Erythroblast (primary cell): ENCODE measurements at places on chromosomes 3 and 15.

- peak; percentile 5 for DNase-seq
Observed at GRCh38 chr3:81544385-81544784, 217.1 kb downstream of the GBE1 start.

DNA sequence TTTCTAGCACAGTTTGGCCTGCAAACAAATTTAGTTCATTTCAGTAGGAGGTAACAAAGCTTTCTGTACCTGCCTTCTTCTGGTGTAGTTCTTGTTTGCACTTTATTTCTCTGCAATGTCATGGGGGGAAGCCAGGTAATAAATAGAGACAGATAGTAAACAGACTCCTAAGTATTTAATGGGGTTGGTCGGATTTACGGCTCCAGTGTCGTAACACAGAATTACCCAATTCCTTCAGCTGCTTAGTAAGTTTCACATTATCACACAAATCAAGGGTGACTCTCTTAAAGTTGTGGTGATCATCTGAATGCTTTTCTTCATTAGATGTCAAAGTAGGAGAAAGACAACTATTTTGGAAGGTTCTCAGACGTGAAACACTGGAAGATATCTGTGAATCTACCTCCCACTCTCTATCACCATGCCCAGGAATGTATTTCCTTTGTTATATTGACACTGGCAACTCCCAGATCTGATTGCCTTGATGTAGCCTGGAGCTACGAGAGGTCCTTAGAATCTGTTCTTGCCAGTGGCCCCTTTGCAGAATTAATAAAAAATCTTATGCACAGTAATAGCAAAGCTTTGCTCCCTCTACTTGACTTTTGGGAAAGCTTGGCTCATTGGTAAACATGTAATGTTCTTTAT lies 25.0 kb upstream of the TMC3 start:
- no peak for DNase-seq

DNA sequence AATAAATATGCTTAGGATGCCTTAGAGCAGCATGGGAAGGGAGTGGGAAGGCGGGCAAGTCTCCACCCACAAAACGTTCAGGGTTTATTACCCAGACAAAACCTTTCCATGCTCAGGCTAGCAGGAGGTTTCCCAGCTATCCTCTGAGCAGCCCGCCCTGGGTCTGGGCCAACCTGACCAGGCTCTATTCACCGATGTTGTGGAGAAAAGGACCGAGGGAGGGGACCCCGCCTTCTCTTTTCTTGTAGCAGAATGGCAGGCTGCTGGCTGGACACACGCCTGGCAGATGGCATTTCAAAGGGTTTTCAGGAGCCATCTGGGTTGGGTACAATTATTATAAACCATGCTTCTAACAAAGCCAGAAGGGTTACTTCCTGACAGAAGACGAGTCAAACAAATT lies 540.9 kb downstream of the MAGI1 start:
- no peak for DNase-seq

DNA sequence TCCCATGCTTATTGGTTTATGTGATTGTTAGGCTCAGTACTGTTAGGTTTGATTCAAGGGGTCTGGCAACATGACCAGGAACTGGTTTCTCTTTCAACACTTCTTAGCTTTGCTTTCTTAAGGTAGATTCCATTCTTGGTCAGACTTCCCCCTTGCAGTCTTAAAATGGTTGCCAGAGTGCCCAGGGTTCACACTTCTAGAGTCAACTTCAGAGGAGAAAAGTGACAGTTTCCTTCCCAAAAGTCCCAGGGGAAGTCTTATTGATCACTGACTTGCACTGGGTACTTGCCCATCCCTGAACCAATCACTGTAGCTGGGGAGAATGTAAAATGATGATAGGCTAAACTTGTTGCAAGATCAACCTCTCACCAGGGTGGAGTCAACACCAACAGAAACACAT lies 14.1 kb downstream of the MGLL start:
- no peak for DNase-seq

DNA sequence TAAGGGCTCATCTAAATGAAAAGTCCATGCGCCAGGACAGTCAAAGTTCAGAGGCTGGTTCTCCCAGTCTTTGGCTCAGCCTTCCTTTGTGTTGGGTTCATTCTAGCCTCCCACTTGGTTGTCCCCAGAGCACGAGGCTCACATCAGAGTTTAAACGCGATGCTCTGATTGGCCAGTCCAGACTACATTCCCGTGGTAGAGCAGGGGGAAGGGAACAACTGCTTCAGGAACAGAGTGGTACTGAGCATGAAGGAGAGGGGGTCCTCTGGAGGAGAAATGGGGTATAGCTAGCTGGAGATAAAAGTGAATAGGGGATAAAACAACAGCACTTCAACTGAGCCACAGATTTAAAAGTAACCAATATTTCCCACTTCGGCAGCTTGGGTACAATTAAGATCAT lies 32.2 kb downstream of the ANAPC13 start:
- DNase-seq = no peak

DNA sequence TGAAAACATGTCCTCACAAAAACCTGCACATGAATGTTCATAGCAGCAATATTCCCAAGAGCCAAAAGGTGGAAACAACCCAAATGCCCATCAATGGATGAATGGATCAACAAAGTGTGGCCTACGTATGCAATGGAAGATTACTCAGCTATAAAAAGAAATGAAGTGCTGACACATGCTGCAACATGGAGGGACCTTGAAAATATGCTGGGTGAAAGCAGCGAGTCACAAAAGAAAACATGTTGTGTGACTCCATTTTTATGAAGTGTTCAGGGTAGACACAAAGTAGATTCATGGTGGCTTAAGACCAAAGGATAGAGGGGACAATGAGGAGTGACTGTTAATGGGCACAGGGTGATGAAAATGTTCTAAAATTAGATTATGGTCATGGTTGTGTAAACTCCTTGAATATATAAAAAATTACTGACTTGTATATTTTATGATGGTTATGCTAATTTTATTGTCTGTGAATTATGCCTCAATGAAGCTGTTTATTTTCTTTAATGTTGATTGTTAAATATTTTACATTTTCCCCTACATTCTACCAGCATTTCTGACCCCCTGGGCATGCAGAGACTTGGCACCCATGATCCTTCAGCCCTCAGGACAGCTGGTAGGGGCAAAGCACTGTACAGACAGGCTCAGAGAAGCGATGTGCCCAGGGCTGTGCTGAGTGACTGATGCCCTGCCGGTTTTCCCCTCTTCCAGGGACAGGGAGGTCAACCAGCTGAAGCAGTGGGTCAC lies 37.8 kb downstream of the CFAP100 start:
- DNase-seq = no peak

GRCh38 chr3:153090973-153091372 lies 71.1 kb upstream of the RAP2B start:
- no peak for DNase-seq
